ENCODE measurements at places on chromosomes 7 and 10. TPM values are rescaled to one million over a fixed set of nuclear protein-coding genes. Genes with fewer than 3 reads are reported as not detected.
A peak's percentile ranks its signal among the peaks of the same experiment; 100 is the strongest.

- DNase-seq, result no peak
Observed at GRCh38 chr7:133650069-133650468, 397.2 kb downstream of the EXOC4 start.

DNA sequence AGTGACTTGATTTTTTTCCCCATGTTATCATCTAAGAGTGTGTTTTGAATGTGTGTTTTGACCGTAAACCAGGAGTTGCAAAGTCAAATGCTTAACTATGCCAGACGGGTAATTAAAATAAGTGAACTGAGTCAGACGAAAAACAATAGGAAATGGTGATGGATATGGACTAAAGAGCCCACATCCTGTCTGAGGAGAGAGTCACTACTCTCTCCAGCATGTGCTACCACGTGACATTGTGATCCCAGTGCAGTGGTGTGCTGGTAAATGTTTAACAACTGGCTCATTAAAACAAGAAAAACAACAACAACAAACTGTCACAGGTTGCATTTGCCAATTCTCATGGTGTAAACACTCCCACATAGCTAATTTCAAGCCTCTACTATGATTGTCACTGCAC, 164.3 kb downstream of the SUGCT start:
- DNase-seq, result peak; percentile 27

GRCh38 chr7:75866489-75867389, 12.1 kb upstream of the RHBDD2 start:
- DNase-seq, result peak; percentile 90

PAX4 gene
- not detected for total RNA-seq

DNA sequence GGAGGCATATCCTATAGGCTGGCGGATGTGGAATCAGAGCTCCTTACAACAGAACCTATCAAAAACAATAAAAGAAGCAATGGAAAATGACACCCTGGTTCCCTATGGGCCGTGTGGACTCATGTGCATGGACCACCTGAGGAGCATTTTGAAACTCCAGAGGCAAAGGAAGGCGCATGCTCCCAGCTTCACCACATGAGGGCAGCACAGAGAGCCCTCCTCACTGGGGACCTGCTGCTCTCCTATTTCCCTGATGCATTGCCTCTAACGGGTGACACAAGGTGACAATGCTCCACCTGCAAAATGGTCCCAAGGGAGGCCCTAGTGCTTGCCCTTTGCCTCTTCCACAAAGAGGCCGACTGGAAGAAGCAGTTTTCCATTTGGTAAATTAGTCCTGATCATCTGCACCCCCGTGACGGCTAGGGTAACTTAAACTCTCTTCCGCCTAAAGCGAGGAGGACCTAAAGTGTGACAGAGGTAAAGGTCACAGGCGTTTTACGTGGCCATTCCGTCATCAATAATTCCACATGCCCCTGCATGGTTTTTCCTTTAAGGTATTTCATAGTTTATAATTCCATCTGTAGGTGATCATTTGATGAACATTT, 67.7 kb downstream of the GPAM start:
- peak; percentile 77 for DNase-seq

FZD8 gene
- total RNA-seq, result 8.7 TPM

Data from GM23338 (cell line).